ENCODE measurements at places on chromosomes 5 and 9. TPM values are rescaled to one million over a fixed set of nuclear protein-coding genes. Genes with fewer than 3 reads are reported as not detected.

Gene CEMIP2
- total RNA-seq, result 66.2 TPM

Gene MEIKIN
- not detected for total RNA-seq

Gene CPLANE1
- 54.2 TPM for total RNA-seq

Gene SLC1A1
- total RNA-seq, result 20.0 TPM

Gene PCDHA10
- total RNA-seq, result 0.59 TPM

Gene FAM240B
- not detected for total RNA-seq

Gene MUSK
- under 0.01 TPM for total RNA-seq

Gene SPATA31D1
- not detected for total RNA-seq

Gene INIP
- total RNA-seq, result 15.6 TPM

Gene SLC23A1
- total RNA-seq, result not detected

Gene GABRA6
- total RNA-seq, result not detected
